Activated effector memory CD4-positive, alpha-beta T cell treated with anti-CD3 and anti-CD28 coated beads, Interleukin-2, amount 50 U/mL, for 16 hours (primary cell): ENCODE measurements at places on chromosomes 3 and 15.

GRCh38 chr3:195140816-195141793 lies 129.9 kb downstream of the XXYLT1 start:
- no peak for DNase-seq

- DNase-seq = no peak
Observed at GRCh38 chr15:77173487-77173886, 102.6 kb upstream of the TSPAN3 start.

DNA sequence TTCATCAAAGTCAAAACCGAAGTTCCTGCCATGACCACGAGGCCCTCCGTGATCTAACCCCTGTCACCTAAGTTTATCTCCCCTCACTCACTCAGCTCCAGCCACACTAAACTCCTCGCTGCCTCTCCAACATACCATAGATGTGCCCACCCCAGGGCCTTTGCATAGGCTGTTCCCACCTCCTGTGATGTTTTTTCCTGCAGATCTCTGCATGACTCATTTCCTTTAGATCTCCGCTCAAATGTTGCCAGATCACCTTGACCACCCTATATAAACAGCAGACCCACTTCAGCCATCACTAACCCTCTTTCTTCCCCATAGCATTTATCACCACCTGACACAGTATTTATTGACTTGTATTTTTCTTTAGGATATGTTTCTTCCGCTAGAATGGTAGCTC lies 58.5 kb downstream of the HRH1 start:
- no peak for DNase-seq

- peak; percentile 76 for DNase-seq
Observed at GRCh38 chr3:143120716-143121240, 1.2 kb downstream of the CHST2 start.

DNA sequence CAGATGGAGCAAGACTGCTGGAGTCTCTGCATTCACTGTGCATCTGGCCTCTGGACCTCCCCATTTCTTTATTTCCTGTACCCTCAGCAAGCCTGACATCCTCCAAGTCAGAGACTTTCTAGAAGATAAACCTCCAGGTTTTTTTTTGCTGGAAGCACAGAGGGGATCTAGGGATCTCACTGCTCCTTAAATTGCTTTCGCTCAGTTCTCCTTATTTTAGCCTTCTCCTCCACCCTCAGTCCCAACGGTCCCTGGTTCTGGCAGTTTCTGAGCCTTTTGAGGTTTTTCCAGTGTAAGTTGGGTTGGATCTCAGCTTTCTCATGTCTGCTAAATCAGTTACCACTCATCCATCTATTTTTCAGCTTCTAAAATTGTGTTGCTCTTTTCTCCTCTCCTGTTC lies 22.7 kb upstream of the CHD2 start:
- no peak for DNase-seq

DNA sequence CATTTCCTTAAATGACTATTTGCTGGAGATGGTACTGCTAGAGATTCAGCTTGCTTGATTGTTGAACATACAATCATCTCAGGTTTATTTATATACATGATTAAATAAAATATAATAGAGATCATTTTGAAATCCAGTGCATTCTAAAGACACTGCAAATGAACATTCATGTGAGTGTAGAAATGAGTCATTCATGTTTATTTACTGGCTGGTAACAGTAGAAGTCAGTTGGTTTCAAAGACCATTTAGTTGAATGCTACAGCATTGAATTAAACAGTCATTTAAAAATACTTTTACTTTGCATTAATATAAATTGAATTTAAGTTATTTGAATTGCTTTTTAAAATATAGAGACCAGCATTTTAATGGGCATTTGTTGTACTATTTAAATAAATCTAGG lies 551.9 kb upstream of the GOLIM4 start:
- no peak for DNase-seq

- no peak for DNase-seq
Observed at GRCh38 chr15:85540085-85540797, 159.8 kb downstream of the AKAP13 start.

- DNase-seq = no peak
Observed at GRCh38 chr15:81254916-81255290, 58.2 kb downstream of the IL16 start.

- DNase-seq = no peak
Observed at GRCh38 chr3:153400641-153401040, 238.6 kb downstream of the RAP2B start.

- no peak for DNase-seq
Observed at GRCh38 chr15:80798911-80799310, 19.7 kb downstream of the CEMIP start.

DNA sequence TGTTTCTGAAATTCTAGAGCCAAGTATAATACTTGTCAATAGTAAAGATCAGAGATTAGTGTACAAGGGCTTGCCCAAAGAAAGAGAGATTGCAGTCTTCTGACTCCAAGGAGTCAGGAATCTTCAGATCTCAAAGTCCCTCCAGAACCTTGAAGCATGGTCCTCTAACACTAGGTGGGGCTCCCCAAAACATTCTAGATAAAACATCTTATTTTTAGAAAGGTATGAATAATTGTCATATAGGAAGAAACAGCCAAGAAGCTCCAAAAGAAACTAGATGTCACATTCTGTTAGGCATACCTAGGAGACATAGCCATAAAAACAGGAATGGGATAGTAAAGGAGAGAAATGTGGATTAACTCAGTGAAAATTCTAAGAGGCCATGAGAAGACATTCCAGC lies 10.7 kb downstream of the MUC13 start:
- no peak for DNase-seq

DNA sequence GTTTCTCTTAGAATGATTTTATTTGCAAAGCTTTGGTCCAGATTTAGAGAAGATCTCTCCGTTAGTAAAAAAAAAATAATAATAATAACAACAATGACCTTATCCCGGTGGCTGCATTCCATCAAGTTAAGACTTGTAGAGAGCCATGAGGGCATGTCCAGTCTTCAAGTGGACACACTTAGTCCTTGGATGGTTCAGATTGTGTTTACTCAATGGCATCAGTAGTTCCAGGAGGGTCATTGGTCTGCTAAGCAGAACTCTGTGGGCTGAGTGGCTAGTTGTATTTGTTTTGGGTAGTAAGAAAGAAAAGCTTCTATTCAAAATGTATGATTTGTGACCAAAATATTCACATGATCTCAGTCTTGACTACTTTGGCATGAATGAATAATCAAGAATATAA lies 116.3 kb upstream of the UBE2E2 start:
- no peak for DNase-seq

DNA sequence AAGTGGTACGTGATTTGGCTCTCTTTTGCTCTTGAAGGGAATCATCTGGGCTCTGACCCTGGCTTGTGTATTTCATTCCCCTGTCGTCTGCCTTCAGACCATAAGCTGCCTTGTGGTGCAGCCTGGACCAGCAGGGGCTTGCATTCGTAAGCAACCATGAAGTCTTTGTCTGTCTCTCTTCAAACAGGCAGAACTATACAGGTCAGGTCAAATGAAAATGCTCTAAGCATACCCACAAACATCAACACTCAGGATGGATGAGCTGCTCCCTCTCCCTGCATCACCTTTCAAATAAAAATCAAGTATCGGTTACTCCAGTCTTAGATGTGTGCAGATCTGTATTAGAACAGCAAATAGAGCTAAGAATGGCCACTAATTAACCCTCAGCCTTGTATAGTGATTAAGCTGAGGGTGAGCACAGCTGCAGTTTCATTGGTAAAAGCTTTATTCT lies 268.6 kb upstream of the UBE2E1 start:
- DNase-seq = no peak

DNA sequence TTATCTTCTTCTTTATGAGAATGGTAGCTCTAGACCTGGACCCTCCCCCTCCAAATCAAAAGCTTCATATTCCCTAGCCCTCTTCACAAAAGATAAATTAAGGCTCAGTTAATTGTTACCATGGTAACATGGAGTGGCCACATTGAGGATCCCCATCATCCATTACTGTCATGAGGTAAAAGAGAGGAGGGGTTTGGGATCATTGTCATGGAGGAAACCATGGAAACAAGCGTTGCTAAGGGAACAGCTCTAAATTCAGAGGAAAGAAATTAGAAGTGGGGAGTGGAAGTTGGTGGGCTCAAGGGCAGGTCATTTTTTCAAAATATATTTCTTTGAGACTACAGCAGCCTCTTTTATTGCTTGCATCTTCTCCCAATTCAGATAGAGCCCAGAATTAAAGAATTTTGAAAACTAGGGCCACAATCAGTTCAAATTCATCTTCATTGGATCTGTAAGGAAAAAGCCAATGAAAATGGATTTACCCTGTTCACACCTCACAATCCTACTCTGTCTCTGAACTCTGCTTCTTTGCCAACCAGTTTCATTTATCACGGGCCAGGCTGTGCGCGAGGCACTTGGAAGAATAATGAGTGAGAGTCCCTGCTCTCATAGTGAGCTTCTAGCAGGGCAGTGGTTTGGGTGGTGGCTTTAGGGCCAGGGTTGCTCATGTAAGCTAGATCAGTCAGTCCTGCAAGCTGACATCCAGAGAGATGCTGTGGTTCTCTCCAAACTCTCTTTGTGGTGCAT lies 11.6 kb upstream of the AEN start:
- DNase-seq = no peak

DNA sequence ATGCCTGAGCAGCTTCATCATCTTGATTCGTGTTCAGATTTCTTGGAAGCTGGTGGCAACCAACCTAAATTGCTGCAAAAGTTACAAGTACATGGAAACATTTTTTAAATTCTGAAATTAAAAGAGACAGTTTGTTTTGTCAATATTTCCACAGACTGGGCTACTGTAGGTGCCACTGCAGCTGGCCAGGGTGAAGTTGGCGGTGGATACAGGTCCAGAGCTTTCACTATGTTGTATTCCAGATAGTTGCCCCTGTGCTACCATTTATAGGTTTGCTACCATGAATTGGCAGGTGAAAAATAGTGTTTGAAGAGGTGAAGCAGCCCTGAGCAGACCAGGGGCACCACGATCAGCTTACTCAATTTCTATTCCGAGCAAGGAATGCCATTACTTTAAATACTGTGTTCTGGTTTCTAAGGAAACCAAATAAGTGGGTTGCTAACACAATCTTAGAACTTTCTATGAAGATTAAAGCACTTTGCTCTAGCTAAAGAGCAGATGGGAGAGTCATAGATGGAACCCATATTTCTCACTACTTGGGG lies 21.2 kb upstream of the SHC4 start:
- DNase-seq = no peak

- no peak for DNase-seq
Observed at GRCh38 chr3:14411988-14412387, 9.6 kb downstream of the SLC6A6 start.

DNA sequence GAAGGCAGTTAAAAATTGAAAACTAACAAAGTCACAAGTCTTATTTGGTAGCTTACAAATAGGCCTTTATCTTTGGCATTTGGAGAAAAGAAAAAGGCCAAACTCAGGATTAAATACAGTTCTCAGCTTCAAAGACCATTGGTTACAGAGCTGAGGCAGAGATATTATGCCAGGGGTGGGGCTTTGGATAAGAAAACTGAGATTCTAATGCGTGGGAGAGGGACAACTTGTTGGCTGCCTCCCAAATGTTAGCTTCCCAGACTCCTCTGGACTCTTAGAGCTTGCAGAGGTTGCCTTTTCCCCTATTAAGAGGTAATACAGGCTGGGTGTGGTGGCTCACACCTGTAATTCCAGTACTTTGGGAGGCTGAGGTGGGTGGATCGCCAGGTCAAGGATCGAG lies 231.8 kb downstream of the SQOR start:
- DNase-seq = no peak

DNA sequence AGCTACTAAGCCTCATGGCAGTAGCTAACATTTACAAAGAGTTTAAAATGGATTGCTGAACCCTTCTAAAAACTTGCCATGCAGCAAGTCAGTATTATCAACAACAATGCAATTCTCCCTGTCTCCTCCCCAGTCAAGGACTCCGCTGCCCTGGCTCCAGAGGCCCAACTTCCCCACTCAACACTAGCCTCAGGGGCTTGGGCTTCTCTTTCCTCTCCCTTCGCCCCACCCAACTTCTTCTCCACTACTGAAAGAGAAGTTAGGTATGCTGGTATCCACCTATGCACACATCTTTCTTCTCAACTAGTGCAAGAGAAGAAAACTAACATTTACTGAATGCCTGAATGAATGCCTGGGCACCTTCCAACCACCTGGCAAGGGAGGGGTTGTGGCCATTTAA lies 30.7 kb downstream of the TLE3 start:
- DNase-seq = no peak

DNA sequence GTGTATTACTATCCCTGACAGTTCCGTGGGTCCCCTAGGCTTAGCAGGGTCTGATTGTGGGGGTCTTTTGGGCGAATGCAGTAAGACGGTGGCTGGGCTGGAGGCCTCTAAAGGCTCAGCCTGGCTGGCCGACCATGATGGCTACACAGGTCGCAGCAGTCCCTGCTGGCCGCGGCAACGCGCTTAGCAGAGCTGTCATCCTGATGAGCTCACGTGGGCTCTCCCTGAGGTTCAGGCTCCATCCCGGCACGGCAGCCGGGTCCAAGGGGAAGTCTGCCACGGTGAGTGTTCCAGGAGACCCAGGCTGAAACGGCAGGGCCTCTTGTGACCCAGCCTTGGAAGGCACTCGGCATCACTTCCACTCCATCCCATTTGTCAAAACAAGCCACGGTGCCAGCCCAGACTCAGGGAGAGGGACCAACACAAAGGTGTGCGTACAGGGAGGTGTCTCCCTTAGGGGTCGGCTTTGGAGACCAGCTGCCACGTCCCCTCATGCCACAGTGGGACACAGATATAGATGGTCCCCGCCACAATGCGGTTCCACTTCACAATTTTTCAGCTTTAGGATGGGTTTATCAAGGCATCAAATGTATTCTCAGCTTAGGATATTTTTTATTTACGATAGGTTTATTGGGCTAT lies 101.8 kb downstream of the XXYLT1 start:
- peak; percentile 42 for DNase-seq

- no peak for DNase-seq
Observed at GRCh38 chr3:100079328-100079727, 35.0 kb downstream of the FILIP1L start.

DNA sequence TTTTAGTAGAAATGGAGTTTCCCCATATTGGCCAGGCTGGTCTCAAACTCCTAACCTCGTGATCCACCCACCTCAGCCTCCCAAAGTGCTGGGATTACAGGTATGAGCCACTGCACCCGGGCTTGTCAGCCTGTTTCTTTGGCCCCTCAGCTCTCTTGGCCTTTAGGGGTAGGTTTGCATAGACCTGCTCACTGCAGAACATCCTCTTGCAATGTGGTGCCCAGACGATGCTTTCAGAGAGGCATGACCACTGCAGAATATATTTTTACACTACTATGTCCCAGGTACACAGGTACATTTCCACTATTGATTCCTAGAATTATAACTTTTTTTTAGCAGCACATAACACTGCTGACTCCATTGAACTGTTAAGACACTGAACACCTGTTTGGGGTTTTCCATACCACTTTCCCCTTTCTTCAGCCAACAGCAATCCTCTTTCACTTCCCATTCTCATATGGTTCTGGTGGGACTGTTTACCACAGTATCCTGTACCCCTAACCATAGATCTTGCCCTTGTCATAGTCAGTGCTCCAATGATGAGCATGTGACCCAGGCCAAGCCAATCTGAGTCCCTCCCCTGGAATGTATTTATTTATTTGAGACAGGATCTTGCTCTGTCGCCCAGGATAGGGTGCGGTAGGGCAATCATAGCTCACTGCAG lies 21.1 kb downstream of the CCDC32 start:
- no peak for DNase-seq

- no peak for DNase-seq
Observed at GRCh38 chr3:178777718-178778411, 241.6 kb downstream of the KCNMB2 start.

GRCh38 chr3:38555926-38556325 lies 59.8 kb downstream of the EXOG start:
- no peak for DNase-seq
